ENCODE measurements at places on chromosomes 7 and 10. TPM values are rescaled to one million over a fixed set of nuclear protein-coding genes. Genes with fewer than 3 reads are reported as not detected.

RAB19 gene
- 1.6 TPM for total RNA-seq

HECW1 gene
- total RNA-seq: not detected

GHITM gene
- 64.7 TPM for total RNA-seq

BET1 gene
- total RNA-seq: 7.4 TPM

PSD gene
- total RNA-seq: 16.7 TPM

STEAP1B gene
- total RNA-seq: not detected

TNRC18 gene
- total RNA-seq: 69.9 TPM

CPA2 gene
- not detected for total RNA-seq

GRCh38 chr10:44046605-44047004 is 338.3 kb downstream of the CXCL12 start:
- no peaks in the 10 kb centered on the region for H3K4me1 ChIP-seq
- no peaks in the 10 kb centered on the region for H3K27me3 ChIP-seq
- no peak overlapping the region for H3K4me3 ChIP-seq
- no peak overlapping the region for H3K27ac ChIP-seq
- no peaks in the 10 kb centered on the region for H3K36me3 ChIP-seq

DNA sequence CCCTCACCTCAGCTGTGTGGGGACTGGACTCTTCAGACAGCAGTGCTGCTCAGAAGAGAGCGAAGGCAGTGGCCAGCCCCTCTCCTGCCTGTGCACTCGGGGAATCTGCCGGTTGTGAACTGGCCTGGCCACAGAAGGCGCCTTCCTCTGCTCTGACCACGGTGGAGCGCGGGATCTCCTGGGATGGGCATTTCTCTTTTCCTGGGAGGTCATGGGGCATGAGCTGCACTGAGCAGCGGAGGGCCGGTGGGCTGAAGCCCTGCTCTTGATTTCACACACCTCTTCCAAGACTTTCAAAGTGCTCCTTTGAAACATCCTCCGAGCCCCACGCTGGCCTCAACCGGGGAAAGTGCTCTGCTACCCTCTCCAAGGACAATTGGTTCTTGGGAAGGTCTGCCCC is 125.6 kb upstream of the FAM20C start:
- DNase-seq: no peak
- H3K4me3 ChIP-seq: no peak overlapping the region
- H3K27ac ChIP-seq: no peak overlapping the region
- no peaks in the 10 kb centered on the region for H3K27me3 ChIP-seq
- H3K4me1 ChIP-seq: no peaks in the 10 kb centered on the region

GRCh38 chr10:106771154-106771553 is 393.4 kb downstream of the SORCS1 start:
- no peaks in the 10 kb centered on the region for H3K4me1 ChIP-seq
- no peak overlapping the region for H3K4me3 ChIP-seq
- H3K27ac ChIP-seq: no peak overlapping the region

DNA sequence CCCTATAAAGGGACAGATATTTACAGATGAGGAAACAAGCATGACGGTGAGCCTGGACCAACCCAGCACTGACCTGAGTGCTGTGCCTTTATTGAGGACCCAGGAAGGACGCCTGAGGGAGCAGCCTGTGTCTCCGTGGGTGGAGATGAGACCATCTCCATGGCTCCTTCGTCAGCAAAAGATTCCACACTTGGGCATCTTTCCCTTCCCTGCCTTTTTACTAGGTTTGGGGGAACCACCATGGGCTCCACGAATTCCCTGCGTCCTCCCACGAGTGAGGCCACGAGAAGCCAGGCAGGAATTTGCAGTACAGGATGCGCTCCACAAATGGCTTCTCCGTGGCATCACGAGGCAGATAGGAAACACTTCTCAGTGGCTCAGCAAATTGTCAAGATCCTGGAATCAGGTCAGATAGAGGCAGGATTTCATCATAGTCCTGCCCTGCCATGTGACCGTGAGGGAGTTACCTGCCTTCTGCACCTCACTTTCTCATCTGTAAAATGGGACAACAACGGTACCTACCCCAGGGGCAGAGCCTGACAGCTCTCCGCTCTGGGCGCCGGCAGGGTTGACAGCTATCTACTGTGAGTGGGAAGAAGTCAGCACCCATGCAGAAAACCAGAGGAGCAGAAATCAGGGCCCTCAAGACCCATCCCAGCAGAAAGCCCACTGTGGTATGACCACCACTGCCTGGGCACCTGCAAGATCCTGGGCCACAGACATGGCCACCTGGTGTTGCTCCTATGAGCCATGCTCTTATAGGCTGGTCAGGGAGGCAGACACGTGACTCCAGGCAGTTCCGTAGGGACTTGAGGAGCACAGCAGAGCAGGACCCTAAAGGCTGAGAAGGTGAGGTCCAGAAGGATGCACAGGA is 80.1 kb downstream of the GRID1 start:
- no peaks in the 10 kb centered on the region for H3K4me1 ChIP-seq
- no peak overlapping the region for H3K27ac ChIP-seq
- no peak for DNase-seq

GRCh38 chr10:42801135-42801534 is 18.5 kb downstream of the BMS1 start:
- H3K27ac ChIP-seq: no peak overlapping the region
- H3K4me3 ChIP-seq: no peak overlapping the region
- DNase-seq: no peak
- no peaks in the 10 kb centered on the region for H3K4me1 ChIP-seq
- H3K36me3 ChIP-seq: peaks cover 86% of the 10 kb centered on the region

- H3K36me3 ChIP-seq: peaks cover 4% of the 10 kb centered on the region
- H3K4me1 ChIP-seq: no peaks in the 10 kb centered on the region
- H3K4me3 ChIP-seq: no peak overlapping the region
- no peaks in the 10 kb centered on the region for H3K27me3 ChIP-seq
- no peak for DNase-seq
Observed at GRCh38 chr10:98258683-98259454, 9.1 kb downstream of the LOXL4 start.

DNA sequence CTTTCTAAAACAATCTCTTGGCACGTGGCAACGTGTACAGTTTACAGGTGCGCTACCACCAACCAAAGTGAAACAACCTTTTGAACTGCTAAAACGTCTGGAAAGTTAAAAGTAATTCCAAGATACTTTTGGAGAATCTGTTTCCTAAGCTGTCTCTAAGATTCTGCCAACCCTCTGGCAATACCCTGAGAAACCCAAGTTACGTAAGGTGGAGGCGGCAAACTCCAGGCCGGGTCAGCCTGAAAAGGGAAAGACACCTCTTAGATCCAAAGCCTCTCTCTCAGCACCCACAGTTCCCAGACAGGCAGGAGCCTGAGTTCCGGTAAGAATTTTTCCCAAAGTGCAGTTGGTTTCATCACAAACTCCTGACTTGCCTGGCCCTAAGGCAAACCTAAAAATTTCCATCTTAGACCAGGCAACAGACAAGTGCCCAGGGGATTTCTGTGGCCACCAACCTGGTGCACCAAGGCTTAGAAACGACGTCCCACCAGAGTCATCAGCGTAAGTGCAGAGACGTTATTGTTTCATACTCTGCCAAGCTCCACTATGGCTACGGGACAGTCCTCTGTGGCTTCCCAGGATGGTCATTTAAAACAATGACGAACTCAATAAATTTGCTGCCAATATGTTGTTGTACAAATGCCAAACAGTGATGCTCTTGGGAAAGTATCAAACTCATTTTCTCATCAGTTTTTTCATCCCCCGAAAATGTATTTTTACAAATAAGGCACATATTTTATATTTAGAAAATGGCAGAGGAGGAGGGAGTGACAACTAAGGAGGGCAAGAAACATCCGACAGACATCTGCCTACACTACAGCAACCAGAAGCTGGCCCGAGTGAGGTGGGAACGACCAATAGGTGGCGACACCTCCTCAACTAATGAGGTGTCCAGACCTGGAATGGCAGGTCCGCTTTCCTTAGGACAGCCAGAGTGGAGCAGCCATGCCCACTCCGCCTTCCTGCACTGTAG is 205.8 kb upstream of the FRMD4A start:
- no peak overlapping the region for H3K4me3 ChIP-seq
- H3K36me3 ChIP-seq: peaks cover 82% of the 10 kb centered on the region
- no peaks in the 10 kb centered on the region for H3K27me3 ChIP-seq
- H3K4me1 ChIP-seq: peaks cover 72% of the 10 kb centered on the region
- DNase-seq: peak; percentile 52
- no peak overlapping the region for H3K27ac ChIP-seq

DNA sequence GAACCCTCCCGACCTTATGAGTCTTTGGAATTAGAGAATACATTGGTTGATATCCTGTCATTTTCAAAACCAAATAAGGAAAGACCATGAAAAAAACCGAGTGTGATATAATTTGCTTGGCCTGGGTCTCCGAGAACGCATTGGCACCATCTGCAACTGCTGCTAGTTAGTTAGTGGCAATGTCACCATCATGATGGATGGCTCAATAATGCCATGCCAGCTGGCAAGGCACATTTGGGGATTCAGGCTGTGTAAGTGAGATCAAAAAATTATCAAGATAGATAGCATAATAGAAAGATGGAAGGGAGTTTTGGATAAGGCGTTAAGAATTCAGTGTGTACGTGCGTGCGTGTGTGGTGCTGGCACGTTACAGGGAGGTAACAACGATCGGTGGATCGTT is 134.7 kb upstream of the TCERG1L start:
- DNase-seq: no peak
- H3K4me1 ChIP-seq: no peaks in the 10 kb centered on the region
- no peak overlapping the region for H3K27ac ChIP-seq
- no peak overlapping the region for H3K4me3 ChIP-seq
- no peaks in the 10 kb centered on the region for H3K36me3 ChIP-seq

DNA sequence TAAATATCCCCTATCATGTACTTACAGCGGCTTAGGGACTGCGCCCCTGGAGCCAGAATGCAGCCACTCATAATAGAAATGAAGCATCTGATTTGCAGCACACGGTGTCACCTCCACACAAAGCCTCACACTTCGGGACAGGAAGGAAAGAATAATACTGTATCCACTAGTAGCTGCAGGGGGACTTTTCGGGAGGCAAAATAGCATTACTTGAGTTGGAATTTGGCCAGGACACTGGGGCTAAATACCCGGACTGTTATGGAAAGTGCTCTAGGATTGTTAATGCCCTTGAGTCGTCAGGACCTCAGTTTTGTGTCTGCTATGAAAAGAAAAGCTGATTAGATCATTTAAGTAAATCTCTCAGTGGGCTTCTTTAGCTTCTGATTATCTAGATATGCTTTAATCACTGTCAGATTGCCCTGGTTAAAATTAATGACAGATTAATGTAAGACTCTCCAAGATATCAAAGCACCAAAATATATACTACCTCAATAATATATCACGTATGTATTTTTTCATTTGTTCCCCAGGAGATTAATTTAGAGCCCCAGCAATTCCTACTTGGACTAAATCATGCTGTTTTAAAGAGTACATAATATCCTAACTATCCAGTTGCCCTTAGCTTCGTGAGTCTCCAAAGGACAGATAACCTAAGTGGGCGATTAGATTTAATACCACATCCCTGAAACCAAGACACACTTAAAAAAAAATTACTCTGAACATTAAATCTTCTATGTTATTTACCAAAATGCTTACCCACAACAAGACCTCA is 173.0 kb upstream of the NEBL start:
- H3K4me3 ChIP-seq: no peak overlapping the region
- no peaks in the 10 kb centered on the region for H3K27me3 ChIP-seq
- H3K4me1 ChIP-seq: no peaks in the 10 kb centered on the region
- no peak overlapping the region for H3K27ac ChIP-seq
- H3K36me3 ChIP-seq: no peaks in the 10 kb centered on the region

DNA sequence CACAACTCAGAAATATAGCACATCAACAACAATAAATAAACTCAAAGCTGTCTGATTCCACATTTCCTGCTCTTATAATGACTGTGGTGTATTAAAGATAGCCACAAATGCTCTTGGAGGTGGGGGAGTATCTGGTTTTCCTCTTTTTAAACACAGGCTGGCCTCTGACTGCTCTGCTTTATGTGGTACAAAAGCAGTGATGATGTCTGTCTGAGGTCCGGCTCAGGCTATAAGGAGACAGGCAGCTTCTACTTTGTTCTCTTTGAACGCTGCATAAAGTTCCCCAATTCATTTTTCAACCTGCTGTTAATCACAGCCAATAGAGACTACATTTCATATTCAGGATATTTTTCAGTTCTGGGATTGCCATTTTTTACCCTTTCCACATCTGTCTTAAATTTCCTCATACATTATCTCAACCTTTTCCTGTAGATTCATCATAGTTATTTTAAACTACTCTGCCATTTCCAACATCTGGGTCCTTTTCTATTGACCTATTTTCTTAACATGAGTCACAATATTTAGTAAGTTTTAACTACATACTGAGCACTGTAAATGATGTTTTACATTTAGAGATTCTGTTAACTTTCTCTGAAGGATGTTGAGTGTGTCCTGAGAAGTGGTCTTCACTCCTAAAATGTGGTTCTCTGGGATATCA is 64.9 kb downstream of the CRPPA start:
- H3K36me3 ChIP-seq: no peaks in the 10 kb centered on the region
- no peak overlapping the region for H3K4me3 ChIP-seq
- H3K4me1 ChIP-seq: no peaks in the 10 kb centered on the region
- DNase-seq: no peak
- no peaks in the 10 kb centered on the region for H3K27me3 ChIP-seq

DNA sequence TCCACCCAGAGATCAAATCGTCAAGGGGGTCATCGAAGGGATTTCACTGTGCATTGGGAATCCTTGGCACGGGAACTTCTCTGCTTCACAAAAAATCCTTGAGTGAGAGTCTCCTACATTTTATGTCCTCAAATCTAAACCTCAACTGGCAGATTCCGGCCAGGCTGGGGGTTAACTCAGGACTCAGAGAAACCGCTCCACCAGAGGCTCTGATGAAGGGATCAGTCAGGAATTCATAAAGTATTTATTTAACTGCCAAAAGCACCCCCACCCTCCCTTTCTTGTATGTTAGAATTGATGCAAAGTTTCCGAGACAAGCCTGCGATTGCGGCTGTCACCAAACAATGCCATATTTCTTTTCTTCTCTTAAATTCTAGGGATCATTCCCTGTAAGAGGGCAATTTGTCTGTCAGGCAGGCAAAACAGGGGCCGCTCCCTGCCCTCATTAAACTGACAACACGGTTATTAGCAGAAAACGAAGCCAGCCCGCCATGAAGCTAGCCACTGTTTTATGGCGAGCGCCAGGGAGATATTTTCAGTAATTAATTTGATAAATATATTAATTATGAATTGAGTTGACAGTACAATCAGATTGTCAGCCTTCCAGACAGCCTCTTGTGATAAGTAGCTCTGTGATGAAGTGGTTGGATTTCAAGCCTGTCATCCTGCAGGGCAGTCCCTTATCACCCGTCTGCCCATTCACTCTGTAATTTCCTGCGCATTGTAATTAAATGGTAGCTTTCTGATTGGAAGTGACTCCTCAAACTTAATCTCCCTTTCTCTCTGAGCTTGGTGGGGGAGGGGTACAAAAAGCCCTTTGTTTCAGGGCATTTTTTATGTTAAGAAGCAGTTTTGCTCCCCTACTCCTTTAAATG is 153.0 kb upstream of the GPR26 start:
- H3K4me3 ChIP-seq: no peak overlapping the region
- peaks cover 5% of the 10 kb centered on the region for H3K27me3 ChIP-seq
- H3K36me3 ChIP-seq: no peaks in the 10 kb centered on the region
- H3K4me1 ChIP-seq: no peaks in the 10 kb centered on the region
- H3K27ac ChIP-seq: no peak overlapping the region

GRCh38 chr10:97321032-97321803 is 2.1 kb downstream of the FRAT1 start:
- DNase-seq: no peak
- peak overlapping the region; percentile 65 for H3K4me3 ChIP-seq
- H3K27me3 ChIP-seq: no peaks in the 10 kb centered on the region
- H3K4me1 ChIP-seq: peaks cover 36% of the 10 kb centered on the region
- no peaks in the 10 kb centered on the region for H3K36me3 ChIP-seq

GRCh38 chr10:117457071-117457810 is 82.0 kb upstream of the PDZD8 start:
- H3K27me3 ChIP-seq: peaks cover 12% of the 10 kb centered on the region
- no peak for DNase-seq
- H3K27ac ChIP-seq: no peak overlapping the region
- H3K36me3 ChIP-seq: no peaks in the 10 kb centered on the region
- H3K4me3 ChIP-seq: no peak overlapping the region
- H3K4me1 ChIP-seq: no peaks in the 10 kb centered on the region
